GF-D8 (cell line): ENCODE measurements at places on chromosomes 6 and 20.

GRCh38 chr6:140857739-140858380, 1274.9 kb upstream of the GJE1 start:
- DNase-seq = no peak

GRCh38 chr20:45968081-45968671, 3.8 kb downstream of the ZNF335 start:
- no peak for DNase-seq

- DNase-seq = no peak
Measured at GRCh38 chr20:2002365-2002764, 8.5 kb upstream of the PDYN start.

DNA sequence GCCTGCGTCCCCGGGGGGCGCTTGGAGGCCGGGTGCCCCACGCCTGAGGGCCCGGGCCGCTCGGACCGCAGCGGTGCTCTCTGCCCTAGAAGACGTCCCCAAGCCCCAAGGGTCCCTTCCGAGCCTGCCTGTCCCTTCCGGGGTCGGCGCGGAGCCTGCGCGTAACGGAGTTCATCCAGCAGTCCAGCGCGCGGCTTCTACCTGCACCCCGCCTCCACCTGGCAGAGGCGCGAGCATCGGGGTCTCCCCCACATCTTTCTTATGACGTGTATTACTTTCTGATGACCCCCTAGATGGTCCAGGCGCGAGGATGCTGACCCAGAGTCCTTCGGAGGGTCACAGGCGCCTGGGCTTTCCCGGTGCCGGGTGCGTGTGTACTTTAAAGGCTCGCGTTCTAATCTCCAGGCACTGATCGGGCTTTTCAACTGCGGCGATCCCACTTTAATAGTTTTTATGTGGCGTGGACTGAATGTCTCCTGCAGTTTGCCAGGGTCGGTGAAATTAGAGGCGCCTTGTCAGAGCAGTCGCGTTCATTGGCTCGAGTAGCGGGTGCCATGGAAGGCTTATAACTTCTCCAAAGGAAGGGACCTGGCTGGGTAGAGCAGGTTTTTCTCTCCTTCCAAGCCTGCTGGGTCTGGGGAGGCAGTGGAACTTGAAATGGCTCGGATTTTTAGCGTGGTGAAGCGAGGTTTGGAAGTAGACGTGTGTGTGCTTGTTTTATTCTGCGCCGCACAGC, 912 bp downstream of the EYA4 start:
- DNase-seq = no peak

GRCh38 chr20:19583532-19584175, 174.4 kb upstream of the RIN2 start:
- no peak for DNase-seq

DNA sequence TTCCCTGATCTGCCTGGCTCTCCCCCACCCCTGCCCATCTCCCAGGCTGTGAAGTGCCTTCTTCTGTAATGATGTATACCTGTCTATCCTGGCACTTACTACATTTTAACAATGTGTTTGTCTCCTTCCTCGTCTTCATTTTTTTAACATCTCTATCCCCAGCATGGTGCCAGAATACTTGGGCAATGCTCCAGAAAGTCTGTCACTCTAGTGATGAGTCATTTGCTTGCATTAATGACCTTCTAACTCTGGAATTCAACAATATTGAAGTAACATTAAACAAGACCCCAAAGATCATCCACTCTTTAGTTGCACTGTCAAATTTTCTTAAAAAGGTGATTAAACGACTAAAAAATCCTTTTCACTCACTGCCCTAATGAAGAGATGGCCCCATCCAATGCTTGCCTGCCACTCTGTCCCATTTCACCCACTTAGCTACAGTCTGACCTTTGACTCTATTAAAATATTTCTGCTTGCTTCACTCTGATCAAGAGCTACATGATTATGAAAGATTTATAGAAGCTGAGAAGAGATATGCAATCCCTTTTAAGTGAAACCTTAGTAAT, 7.7 kb upstream of the KLHL31 start:
- no peak for DNase-seq

DNA sequence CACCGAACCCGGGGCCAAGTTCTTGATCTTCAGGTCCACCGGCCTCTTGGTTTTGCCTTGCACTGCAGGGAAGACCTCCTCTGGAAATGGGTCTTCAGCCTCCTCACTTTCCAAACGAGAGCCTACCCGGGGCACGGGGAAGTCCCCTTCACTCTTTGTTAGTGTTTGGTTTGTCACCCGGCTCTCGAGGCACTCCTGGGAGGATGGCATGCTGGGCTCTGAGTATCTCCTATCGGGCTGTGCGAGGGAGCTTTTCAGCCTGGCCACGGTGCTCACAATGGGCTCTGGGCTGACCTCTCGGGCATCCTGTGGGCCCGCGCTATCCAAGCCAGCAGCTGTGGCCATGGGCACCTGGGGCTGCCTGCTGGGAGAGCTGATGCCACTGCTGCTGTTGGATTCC, 8.1 kb downstream of the TAGAP start:
- no peak for DNase-seq

DNA sequence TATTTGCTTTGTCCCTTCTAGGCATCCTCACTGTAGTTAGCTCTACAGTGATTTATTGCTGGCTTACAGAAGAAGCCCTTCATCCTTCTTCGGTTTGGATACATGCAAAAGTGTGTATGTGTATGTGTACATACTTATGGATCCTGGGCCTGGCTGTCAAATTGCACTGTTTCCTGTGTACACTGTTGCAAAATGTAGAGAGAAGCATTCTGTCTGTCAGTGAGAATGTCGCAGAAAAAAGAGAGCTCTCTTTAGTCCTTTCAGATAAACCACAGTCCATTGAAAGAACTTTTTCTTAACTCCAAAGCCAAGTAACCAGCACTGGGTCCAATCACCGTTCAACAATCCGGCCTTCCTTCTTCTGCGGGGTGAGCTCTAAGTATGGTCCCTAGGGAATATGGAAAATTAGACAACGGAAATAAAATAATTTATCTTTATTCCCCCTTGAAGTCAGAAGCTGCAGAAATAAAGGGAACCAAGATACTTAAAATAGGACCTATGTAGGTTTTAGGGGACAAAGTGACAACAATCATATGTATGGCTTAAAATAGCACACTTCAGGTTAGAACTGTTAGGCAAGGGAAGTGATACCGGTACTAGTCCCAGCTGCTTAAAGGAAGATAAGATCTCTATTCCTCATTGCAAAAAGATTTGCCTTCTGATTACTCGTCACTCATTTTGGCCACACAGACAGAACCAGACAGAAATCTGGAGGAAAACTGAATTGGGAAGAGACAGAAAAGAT, 107.0 kb downstream of the CD83 start:
- no peak for DNase-seq

DNA sequence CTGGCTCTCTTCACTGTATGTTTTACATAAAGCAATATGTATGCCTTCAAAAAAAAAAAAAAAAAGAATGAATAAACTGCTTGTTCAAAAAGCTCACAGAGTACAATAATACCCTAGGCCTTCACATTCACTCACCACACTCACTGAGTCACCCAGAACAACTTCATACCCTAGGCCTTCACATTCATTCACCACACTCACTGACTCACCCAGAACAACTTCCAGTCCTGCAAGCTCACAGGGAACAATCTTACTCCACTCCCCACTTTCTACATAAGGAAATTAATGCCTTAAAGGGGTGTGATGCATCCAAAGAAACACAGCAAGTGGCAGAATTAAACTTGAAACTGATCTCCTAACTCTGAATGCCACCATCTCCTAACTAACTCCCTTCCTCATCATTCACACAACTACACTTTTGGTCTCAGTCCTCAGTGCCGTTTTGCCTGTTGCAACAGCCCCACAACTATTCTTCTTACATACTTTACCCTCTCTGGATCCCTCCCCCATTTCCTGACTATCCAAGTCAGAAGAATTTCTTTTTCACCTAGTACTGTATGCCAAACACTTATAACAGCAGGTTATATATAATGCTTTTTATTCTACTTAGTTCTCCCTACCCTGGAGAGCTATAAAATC, 34.2 kb downstream of the NHSL1 start:
- DNase-seq = no peak

GRCh38 chr6:149314325-149314905, 3.1 kb upstream of the TAB2 start:
- DNase-seq = no peak

DNA sequence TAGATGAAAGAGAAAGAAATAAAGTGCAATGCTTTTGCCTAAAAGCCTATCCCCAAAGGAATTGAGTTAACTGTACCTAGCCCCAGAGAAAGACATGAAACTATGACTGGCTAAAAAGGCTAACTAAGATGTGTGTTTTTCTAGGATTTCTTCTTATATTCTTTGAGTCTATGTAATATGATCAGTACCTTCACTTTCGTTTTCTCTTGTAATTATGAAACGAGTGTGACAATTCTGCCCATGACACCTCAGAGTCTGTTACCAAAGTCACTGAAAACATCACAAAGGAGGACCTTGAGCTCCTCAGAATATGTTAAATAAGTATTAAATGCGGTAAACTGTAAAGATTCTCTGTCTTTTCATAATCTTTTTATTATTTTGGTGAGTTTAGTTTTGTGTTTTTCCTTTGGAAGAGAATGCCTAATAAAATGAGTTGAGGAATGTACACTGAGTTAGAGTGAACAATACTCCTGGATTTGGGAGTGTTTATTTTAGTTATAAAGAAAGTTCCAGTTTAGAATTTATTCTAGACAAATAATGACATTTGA, 141.3 kb downstream of the FUT9 start:
- DNase-seq = no peak

DNA sequence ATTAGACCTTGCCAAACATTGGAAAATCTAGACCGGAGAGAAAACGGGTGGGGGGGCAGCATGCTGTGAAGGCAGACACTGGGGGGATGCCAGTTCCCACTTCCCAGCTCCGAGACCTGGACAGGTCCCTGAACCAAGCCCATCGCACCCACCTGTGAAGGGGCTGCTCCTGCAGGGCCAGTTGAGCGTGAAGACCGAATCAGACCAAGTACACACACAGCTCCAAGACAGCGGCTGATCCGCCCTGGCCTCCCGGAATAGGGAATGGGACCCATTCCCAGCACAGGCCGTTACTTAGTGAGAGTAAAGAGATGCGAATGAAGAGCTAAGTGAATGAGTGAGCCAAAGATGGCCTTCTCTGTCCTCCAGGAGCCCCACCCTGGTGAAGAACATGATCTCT, 41.5 kb upstream of the MDFI start:
- DNase-seq = no peak
